HuH-7.5 (cell line): ENCODE measurements at places on chromosomes 11 and 22.

GRCh38 chr11:74182635-74183034 lies 11.5 kb downstream of the PPME1 start:
- DNase-seq, result no peak

DNA sequence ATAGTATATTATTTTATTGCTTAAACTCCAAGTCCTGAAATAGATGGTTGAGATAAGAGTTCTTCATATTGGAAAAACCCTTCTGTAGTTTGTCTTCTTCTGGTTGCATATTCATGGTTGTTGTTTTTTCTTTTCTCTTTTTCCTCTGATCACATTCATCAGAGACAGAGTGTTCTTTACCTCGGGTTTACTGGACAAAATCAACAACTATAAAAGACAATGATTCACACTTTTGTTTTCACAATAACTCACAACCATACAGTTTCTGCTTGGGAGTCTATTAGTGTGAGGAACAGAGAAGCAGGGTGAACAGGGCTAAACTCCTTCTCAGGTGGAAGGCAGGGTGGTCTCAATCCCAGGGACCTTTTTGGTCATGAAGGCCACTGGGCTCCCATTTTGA lies 2.6 kb upstream of the SLC22A25 start:
- no peak for DNase-seq

DNA sequence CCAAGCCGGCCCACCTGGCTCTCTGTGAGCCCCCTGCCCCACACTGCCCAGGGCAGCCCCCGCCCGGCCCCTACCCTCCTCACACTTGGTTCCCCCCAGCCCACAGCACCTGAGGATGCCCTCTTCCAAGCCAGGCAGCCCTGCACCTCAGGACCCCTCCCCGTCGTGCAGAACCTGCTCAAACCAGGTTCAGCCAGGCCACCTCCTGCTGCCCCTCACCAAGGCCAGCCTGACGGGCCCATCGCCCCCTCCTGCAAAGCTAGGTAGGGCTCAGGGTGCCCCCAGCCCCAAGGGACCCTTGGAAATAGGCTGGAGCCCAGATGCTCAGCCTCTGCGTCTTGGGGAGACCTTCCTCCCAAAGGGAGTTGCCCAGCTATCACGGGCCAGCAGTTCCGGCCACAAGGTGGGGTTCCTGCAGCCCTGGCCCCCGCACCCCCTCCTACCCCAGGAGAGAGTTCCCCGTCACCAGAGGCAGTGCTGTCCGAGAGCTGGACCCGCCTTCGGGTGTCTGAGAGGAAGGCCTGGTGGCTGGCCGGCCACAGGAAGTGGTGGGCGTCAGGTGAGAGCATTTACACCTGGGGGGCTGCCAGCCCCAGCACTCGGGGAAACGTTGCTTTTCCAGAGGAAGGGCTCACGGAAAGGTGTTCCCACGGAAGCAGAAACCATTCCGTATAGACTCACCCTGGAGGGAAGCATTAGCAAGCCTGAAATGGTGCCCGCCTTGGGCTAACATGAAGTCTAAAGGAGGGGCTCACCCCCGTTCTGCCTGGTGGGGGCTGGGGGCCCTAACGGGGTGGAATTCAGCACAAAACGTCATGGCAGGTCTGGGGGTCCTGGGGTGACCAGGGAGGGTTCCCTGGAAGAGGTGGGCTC lies 3.2 kb upstream of the SYT8 start:
- no peak for DNase-seq

GRCh38 chr11:64845129-64845775 lies 799 bp upstream of the CDC42BPG start:
- no peak for DNase-seq

GRCh38 chr11:35721651-35722282 lies 59.2 kb downstream of the TRIM44 start:
- DNase-seq, result no peak

GRCh38 chr11:74639533-74639932 lies 47.2 kb downstream of the POLD3 start:
- no peak for DNase-seq

GRCh38 chr22:17098379-17098819 lies 13.6 kb downstream of the IL17RA start:
- no peak for DNase-seq
